Mesenteric fat pad (tissue), 1 donor: ENCODE measurements at places on chromosomes 1 and 21. TPM values are rescaled to one million over a fixed set of nuclear protein-coding genes. Genes with fewer than 3 reads are reported as not detected.
A peak's percentile ranks its signal among the peaks of the same experiment; 100 is the strongest.

GRCh38 chr21:39613041-39613934 is 548 bp downstream of the B3GALT5 start:
- DNase-seq, result no peak

Gene CCDC190
- not detected for total RNA-seq

Gene ADAMTS1
- total RNA-seq, result 480 TPM

Gene SETDB1
- total RNA-seq, result 32.3 TPM

DNA sequence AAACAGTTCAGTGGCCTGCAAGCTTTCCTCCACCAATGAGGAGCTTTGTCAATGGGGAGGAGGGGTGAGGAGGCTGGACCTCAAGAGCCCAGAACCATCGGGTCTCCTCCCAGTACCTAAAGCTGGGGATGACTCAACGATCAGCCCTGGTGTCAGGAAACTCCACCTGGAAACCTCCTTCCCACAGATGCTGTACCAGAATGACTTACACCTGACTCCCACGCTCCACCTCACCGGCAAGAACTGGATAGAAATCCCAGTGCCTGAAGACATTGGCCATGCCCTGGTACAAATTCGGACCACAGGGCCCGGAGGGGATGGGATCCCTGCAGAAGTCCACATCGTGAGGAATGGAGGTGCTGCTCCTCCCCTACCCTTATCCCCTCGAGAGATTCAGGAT is 11.4 kb downstream of the TMEM81 start:
- no peak for DNase-seq

DNA sequence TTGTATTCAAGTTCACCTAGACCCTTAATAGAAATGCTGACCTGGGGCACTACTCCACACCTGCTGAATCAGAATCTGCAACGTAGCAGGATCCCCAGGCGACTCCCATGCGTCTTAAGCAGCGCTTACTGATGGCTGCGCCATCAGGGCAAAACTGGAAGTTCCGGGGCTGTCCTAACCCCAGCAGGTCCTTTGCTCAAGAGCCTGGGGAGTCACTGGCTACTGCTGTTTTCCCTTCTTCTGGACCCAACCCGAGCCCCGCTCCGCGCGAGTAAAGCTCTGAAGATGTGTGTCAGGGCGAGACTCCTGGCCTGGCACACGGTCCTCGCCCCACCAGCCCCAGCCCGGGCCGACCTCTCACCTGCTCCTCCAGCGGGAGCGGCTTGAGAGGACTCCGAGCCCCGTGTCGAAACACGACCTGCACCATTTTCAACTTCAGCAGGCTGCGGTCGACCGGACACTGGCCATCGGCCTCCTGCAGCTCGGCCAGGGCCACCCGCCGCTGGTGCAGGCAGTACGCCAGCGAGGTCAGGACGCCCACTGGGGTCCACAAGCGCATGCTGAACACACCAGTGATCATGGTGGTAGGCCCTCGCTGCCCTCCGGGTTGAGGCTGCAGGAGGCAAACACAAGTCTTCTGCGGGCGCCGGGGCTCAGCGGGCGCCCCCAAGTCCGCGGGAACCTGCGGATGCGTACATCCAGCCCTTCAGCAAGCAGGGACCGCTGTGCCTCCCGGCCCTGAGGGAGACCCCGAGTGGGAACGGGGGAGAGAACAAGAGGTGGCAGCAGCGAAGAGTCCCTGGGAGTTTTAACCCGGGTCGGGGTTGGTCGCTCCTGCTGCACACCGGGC is 630 bp downstream of the ACP6 start:
- no peak for DNase-seq

DNA sequence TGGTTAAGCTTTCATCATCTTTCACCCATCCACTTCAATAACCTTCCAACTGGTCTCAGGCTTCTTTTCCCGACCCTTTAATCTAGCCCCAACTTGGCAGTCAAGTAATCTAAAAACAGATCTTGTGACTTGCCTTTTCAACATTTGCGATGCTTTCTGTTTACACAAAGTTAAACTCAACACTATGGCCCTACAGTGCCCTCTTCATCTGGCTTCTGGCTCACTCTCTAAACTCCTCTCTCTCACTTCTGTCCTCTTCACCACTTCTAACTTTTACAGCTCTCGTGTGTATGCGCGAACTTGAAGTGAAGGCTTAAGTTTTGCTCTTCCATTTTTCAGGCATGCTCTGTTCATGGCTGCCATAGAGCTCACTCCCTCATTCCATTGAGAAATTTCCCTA is 1122.3 kb upstream of the ADGRL2 start:
- no peak for DNase-seq

GRCh38 chr1:108955881-108956280 is 7.4 kb downstream of the CLCC1 start:
- DNase-seq, result no peak

DNA sequence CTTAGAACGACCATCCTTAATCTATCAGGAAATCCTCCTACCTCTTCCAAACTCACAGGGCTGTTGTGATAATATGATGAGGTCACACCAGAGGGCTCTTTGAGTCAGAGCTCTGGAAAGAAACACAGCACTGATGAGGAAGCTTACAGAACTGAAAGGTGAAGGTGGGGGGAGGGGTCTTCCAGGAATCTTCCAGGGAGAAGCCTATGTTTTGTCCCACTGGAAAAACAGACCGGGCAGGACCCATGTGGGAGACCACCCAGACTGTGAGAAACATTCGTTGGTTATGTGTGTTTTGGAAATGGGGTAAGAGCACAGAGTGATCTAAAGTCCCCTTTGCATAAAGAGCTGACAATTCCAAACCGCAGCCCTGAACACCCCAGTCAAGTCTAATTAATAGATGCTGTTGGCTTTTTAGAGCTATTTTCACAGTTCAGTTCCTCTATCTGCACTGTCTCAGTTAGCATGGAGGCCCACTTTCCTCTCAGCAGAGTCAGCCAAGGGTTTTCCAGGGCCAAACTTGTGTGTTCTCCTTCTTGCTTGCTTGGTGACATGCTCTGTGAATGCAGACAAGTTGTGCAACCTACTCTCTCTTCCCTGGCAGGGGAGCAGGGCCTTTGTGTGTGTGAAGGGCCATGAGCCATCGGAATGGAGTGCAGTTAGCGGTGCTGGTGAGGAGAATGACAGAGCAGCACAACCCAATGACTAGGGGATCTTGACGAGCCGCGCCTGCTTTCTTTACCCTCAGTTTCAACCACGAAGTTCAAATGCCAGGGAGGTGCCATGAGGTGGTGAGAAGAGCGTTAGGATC is 12.3 kb downstream of the PHLDA3 start:
- DNase-seq, result no peak

DNA sequence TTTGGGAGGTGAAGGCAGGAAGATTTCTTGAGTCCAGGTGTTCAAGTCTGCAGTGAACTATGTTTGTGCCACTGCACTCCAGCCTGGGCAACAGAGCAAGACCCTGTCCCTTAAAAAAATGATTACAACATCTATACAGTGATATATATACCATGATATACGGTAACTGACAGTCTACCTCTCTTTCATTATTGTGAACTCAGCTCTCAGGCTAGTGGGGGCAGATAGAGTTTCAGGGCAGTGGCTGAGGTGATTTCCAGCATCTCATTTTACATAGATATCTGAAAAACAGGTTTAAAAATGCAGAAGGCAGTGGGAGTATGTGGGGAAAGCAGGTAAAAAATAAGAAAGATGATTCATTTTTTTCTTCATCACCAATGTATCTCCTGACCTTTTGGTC is 8.1 kb upstream of the NTNG1 start:
- DNase-seq, result no peak

Gene TLR5
- total RNA-seq, result 10.5 TPM

- no peak for DNase-seq
Measured at GRCh38 chr1:227796359-227796915, 19.0 kb upstream of the PRSS38 start.

DNA sequence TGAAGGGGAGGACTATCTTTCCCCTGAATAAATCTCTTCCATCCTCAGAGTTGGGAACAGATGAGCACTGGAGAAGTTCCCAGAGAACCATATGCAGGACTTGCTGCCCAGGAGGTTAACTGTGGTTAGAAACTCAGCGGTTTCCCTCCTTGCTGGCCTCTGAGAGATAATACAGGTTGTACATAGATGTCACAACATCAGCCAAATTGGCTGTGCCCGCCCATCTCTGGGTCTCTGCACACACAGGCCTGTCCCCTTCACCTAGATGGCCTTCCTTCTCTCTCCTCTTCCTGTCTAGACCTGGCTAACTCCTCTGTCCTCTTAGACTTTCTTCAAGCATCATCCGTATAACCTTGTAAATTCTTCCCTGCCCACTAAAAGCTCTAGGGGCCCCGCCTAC is 5.7 kb downstream of the RGS5 start:
- no peak for DNase-seq

GRCh38 chr1:53023546-53023945 is 38.5 kb upstream of the PODN start:
- no peak for DNase-seq

- DNase-seq, result no peak
Measured at GRCh38 chr21:44337941-44338895, 972 bp downstream of the CFAP410 start.

DNA sequence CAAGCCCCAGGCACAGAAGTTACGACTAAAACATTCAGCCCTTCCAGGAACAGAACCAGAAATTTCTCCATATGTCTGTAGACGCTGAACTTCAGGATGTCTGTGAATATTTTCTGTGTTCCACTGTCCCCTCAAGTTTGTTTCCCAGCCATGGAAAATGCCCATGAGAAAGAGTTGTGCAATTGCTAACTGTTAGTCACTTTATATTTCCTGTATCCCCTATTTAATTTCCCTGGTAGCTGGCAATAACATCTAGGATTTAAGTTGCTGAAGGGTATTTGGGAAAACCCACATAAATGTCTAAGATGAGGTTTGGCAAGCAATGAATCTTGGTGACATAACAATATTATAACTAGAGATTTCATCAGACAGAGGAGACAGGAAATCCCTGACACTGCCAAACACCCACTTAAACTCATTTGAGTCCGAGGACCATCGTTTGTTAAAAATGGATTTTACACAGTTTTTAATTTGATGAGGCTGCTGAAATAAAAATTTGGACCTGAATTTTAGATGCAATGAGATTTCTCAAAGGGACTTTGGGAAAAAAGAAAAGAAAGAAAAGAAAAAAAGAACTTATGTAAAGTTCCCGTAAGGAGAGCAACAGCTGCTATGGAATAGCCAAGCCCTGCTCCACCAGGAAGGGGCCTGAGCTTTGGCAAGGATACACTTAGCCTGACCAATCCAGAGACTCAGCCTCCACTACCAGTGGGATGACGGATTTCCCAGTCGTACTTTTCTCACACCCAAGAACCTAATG is 21.8 kb upstream of the ERRFI1 start:
- DNase-seq, result no peak

DNA sequence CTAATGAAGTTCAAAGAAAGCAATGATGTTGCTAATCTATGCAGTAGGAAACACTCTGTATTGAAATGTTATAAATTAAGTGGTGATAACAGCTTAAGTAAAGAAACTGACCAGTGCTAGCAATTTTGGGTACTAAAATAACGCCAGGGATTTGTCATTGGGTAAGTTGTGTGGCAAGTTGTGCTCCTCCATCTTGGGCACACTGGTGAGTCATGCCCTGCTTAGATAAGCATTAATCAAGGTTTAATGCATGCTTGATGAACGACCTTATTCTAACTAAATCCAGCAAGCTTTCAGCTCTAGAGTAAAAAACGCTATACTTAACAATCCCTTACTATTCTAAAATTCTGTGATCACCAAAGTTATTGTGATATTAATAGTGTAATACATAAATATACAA is 25.2 kb downstream of the VAMP4 start:
- DNase-seq, result no peak

- peak; percentile 74 for DNase-seq
Measured at GRCh38 chr1:31799895-31800673, 15.7 kb downstream of the SPOCD1 start.

DNA sequence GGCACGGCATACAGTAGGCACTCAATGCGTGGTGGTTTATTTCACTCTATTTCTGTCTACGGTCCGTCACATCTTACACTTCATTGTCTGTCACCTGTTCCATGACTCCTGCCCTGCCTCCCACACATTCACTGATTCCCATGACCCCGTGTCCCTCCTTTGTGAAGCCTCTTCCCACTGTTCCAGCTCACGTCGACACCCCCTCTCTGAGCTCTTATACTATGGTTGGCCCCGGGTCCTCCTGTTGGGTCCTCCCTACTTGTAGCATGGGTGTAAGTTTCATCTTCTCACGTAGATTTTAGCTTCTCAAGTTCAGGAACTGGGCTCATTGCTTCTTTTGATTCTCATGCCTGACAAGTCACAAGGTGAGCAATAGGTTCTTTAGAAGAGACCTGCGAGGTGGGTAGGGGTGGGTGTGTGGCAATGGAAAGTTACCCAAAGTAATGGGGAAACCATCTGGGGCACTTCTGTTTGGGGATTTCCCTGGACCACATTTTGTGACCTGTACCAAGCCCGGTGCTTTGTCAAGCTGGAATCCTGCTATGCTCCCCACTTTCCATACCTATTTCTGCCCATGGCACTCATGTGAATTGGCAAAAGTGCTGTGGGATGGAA is 22.1 kb upstream of the IL10 start:
- DNase-seq, result no peak

DNA sequence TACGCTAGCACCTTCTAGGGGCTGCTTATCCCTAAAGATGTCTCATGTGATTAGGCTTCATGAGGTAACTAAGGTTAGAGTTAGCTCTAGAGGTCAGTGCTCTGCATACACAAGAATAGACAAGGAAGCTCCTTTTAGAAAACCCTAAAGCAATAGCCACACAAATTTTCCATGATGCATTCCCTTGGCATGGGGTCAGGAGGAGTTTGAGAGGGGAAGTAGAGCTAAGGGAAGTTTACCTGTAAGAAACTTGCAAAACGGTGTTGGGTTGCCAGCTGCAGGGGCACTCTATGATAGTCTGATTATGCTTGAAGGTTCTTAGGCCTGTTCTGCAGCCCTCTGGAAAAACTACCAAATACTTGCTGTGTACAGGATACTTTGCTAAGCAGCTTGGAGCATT is 39.0 kb upstream of the A3GALT2 start:
- DNase-seq, result no peak
